ENCODE measurements at places on chromosomes 12 and 14.
A peak's percentile ranks its signal among the peaks of the same experiment; 100 is the strongest.

DNA sequence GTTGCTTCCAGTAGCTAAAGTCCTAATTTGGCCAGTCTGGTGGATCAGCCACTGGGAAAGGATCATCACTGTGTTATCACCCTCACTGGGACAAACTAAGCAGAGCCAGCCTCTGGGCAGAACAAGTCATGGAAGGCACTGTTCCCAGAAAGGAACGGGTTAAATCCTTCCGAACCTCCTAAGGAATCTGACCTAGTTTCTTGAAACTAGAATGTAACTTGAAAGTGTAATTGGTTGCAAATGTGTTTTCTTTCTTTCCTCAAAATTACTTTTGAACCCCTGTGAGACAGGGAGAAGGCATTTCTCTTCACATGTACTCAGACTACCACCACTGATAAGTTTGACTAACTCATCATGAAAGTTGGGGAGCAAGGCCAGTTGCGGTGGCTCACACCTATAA lies 18.7 kb upstream of the KICS2 start:
- no peak for DNase-seq

GRCh38 chr14:100767788-100768536 lies 41.3 kb downstream of the DLK1 start:
- DNase-seq: no peak

GRCh38 chr12:13443498-13443897 lies 247.0 kb downstream of the EMP1 start:
- DNase-seq: no peak

GRCh38 chr14:99554757-99555531 lies 49.1 kb downstream of the CCDC85C start:
- no peak for DNase-seq

DNA sequence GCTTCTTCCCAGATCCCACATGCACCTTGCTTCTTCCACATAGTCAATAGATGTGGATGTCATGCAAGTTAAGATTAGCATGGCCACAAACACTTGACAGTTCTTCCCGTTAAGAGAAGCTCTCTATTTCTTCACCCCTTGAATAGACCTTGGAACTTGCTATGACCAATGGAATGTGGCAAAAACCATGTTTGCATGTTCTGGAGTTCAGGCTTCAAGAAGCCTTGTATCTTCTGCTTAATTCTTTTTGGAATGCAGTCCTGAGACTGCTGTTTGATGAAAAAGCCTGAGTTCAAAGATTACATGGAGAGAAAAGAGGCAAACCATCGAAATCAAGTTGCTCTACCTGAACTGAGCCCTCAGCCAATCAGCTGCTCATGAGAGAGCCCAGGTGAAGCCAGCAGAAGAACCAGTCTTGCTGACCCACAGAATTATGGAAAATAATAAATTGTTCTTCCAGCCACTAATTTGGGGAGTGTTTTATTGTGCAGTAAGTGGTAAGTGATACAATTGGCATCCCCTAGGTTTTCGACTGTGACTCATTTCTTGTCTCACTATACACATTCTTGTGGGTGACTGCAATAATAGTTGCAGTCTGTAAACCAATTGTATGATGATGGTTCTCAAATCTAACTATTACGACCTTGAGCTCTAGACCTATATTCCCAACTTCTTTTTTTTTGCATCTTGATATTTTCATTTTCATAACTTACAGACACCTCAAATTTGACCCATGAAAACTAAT lies 12.6 kb downstream of the RASSF9 start:
- DNase-seq: no peak

GRCh38 chr14:87960013-87960787 lies 32.8 kb downstream of the GALC start:
- no peak for DNase-seq

DNA sequence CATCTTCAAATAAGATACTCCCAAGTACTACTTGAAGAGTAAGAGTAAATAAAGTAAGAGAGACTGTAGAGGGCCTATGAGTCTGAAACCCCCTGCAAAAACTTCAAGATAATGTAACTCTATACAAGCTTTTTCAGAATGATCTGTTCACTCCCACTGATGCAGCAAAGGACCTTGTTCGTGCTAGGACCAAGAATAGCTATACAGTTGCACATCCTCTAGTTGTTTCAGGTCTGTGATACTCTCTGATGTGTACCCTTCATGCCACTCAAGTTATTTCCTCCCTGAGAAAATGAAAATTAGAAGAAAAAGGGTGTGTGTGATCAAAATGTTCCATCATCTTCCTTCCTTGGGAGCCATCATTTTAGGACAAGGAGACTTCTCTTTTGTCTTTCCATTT lies 204.4 kb downstream of the ALX1 start:
- no peak for DNase-seq

DNA sequence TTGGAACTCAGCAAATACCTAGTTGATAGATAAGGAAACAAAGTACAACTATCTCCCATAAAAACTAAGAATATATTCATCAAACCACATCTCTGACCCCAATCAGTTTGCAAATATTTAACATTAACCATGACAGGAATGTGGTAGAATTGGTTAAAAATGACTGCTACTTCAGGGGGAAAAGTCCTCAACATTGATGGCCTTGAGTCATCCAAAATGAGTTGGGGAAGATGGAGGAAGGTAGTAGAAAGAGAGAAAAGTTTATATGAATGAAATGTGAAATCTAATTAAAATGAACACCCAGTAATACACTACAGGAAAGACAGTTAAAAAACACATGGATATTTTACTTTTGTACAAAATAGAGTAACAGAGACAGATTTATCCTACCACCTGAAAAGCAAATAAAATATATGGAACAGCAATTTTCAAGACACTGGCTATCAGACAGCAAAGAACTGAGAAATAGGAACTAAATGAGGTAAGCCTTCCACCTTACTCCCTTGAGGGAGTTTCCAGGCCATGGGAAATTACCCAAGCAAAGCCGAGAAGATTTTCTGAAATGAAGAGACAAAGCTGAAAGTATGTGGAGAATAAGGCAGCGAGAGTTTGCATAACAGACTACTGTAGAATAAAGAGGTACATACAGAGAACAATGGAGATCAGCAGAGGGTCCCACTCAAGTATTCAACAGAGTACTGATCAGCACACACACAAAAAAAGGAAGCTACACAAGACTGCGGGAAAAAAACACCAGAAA lies 49.6 kb downstream of the TC2N start:
- no peak for DNase-seq

- DNase-seq: peak; percentile 88
These were observed at the start of gene CCND2 for GRCh38 chr12:4273652-4274395. CCND2 (plus strand) TSS chr12:4273762; CDS start chr12:4274041, 279 bp downstream.

DNA sequence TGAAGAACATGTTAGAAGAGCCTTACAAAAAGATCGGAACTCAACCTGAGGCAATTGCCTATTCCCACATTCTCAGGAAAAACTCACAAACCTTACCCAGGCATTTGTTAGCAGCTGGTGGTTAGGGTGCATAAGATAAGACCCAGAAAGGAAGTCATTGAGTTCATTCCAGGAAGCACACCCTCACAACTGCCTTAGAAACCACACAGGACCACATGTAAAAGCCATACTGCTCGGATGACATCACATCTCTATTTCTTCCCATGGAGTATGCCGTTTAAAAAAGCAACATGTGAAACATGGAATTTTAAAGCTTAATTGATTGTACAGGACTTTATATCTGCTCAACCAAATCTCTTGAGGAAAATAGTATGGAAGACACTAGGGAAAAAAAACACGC lies 411.2 kb downstream of the DAD1 start:
- DNase-seq: no peak

- DNase-seq: peak; percentile 58
These were observed 93.8 kb downstream of the BCL11B start for GRCh38 chr14:99177886-99178835.

GRCh38 chr12:66979251-66979650 lies 289.9 kb upstream of the CAND1 start:
- DNase-seq: no peak

- no peak for DNase-seq
These were observed 65.9 kb downstream of the ACACB start for GRCh38 chr12:109182041-109182839.

GRCh38 chr12:46304070-46304469 lies 35.2 kb upstream of the SLC38A1 start:
- DNase-seq: no peak

- DNase-seq: no peak
These were observed 184.7 kb downstream of the TMX1 start for GRCh38 chr14:51424561-51425251.

GRCh38 chr12:126038434-126038833 lies 973.2 kb downstream of the AACS start:
- no peak for DNase-seq

GRCh38 chr12:131132118-131132892 lies 178.6 kb downstream of the ADGRD1 start:
- DNase-seq: peak; percentile 93

DNA sequence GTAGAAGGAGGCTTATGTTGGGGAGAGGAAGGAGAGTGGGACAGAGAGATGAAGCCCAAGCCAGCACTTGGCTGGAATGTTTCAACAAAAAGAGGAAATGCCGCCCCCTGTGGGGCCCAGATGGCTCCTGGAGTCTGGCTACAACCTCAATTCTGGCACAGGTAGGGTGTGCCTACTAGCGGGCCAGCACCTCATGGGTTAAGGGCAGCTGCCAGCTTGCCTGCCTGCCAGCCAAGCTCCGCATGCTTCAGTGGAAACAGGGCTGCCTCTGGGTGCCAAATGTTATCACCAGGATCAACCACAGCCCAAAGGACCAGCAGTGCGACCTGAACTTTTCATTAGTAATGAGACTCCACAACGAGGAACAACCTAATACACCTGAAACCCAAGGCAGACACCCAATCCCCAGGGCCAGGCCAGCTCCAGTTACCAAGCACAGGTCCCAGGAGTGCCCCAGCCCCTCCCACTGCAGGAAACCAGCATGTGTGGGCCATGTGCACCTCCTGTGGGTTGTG lies 11.3 kb downstream of the RAB15 start:
- no peak for DNase-seq

DNA sequence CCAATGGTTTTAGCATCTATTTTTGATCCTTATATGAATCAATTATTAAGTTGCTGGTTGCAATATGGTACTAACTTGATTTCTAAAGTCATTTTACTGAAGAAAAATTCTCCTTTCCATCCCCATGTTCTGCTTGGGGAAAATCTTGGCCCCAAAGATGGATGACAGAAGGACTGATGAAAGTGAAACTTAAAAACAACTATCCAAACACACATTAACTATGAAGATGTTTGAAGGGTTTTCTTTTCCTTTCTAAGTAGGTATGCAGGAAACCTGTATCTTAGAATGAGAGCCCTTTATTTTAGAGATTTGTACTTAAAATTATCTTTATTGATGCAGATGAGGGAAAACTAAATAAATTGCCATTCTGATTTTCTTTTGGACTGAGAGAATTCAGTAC lies 5.9 kb downstream of the C12orf71 start:
- no peak for DNase-seq

- DNase-seq: no peak
These were observed 123.7 kb upstream of the ATP2B1 start for GRCh38 chr12:89832336-89832735.

- no peak for DNase-seq
These were observed 966.7 kb downstream of the SLC6A15 start for GRCh38 chr12:83945871-83946270.

GRCh38 chr12:130633771-130634170 lies 82.3 kb downstream of the RIMBP2 start:
- no peak for DNase-seq

GRCh38 chr14:37932008-37932407 lies 275.7 kb upstream of the SSTR1 start:
- no peak for DNase-seq

GRCh38 chr12:3055026-3055703 lies 22.0 kb upstream of the TSPAN9 start:
- DNase-seq: no peak

- no peak for DNase-seq
These were observed 46.5 kb downstream of the SPATS2 start for GRCh38 chr12:49413796-49414195.

GRCh38 chr12:131044760-131045381 lies 91.2 kb downstream of the ADGRD1 start:
- DNase-seq: no peak

DNA sequence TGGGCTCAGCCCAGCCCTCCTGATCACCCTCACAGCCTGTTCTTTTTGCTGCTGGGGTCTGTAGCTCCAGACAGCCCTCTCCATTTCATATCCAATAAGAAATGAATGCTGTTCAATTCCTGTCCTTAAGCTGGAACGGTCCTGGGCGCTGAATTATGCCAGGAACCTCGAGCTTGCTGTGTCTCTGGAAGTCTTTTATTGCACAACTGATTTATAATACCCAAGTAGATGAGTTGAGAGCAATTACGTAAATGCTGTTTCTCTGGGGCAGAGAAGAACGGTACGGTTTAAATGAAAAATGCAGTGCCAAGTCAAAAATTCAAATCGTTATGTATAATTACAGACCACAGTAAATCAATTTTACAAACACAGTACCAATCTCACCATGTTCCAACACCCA lies 161.0 kb downstream of the SAMD4A start:
- no peak for DNase-seq

DNA sequence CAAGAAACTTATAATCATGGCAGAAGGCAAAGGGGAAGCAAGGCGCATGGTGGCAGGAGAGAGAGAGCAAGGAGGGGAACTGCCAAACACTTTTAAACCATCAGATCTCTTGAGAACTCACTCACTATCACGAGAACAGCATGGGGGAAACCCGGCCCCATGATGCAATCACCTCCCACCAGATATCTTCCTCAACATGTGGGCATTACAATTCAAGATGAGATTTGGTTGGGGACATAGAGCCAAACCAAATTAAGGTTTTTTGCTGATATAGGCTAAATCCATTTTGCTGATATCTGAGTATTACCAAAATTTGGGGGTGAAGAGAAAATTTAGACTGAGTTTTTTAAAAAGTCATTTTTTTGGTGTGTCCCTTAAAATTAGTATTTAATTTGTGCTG lies 54.9 kb upstream of the TMX1 start:
- no peak for DNase-seq

- DNase-seq: no peak
These were observed 1257.6 kb upstream of the FLRT2 start for GRCh38 chr14:84272290-84272721.

DNA sequence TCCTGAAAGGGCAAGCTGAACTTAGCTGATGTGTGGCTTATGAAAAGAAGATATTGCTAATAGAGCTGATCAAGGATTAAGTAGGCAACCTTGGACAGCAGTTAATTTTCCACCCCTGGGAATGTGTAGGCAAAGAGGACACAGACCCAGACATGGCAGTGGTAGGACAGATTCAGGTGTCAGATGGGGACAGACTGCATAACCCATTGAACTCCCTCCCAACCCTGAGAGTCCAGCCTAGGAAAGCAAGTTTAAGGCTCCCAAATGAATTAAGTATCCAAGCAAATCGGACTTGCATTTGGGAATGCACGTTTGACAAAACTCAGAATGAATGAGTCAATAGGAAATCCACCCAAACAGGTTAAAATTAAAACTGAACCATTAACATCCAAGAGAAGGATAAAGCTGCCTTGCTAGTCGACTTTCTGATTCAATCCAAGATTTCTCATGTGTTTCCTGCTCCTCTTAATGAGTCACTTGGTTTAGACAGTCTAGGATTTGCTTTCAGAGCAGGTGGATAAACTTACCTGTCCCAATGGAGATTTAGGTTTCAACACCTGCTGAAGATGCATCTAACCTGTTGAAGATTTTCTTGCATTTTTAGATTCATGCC lies 385.4 kb downstream of the CCDC91 start:
- DNase-seq: no peak
